ENCODE measurements at places on chromosomes 7 and 10. TPM values are rescaled to one million over a fixed set of nuclear protein-coding genes. Genes with fewer than 3 reads are reported as not detected.

COL26A1 gene
- polyA plus RNA-seq = 39.0 TPM

DPP6 gene
- polyA plus RNA-seq = 20.4 TPM

STEAP1B gene
- polyA plus RNA-seq = not detected

TFAM gene
- 26.5 TPM for polyA plus RNA-seq

ATG9B gene
- 1.2 TPM for polyA plus RNA-seq

TMEM184A gene
- 0.12 TPM for polyA plus RNA-seq

UBE3C gene
- polyA plus RNA-seq = 46.3 TPM

PLEKHS1 gene
- polyA plus RNA-seq = not detected

CYP3A4 gene
- not detected for polyA plus RNA-seq

FAM13C gene
- polyA plus RNA-seq = 89.3 TPM

RBP3 gene
- polyA plus RNA-seq = not detected

SKAP2 gene
- polyA plus RNA-seq = 3.7 TPM

DYNC1I1 gene
- polyA plus RNA-seq = 29.6 TPM

SNCG gene
- 4.1 TPM for polyA plus RNA-seq

RNF133 gene
- polyA plus RNA-seq = not detected

TMEM26 gene
- polyA plus RNA-seq = 0.24 TPM

SSC4D gene
- polyA plus RNA-seq = not detected

ZNF394 gene
- polyA plus RNA-seq = 9.5 TPM

CDK14 gene
- 25.1 TPM for polyA plus RNA-seq

FAM25G gene
- not detected for polyA plus RNA-seq

TMEM176A gene
- polyA plus RNA-seq = not detected

GATA3 gene
- not detected for polyA plus RNA-seq

ARHGEF5 gene
- not detected for polyA plus RNA-seq

FXYD4 gene
- not detected for polyA plus RNA-seq

CCDC146 gene
- 13.0 TPM for polyA plus RNA-seq

PAPOLB gene
- 0.10 TPM for polyA plus RNA-seq

WDR91 gene
- 17.6 TPM for polyA plus RNA-seq

GPER1 gene
- polyA plus RNA-seq = not detected

CAV2 gene
- polyA plus RNA-seq = 1.1 TPM

WNT2 gene
- not detected for polyA plus RNA-seq

CALY gene
- 3.7 TPM for polyA plus RNA-seq

MCM10 gene
- polyA plus RNA-seq = 0.70 TPM

TMEM236 gene
- polyA plus RNA-seq = 0.10 TPM

ADAMTS14 gene
- not detected for polyA plus RNA-seq

OR2A5 gene
- not detected for polyA plus RNA-seq

PWWP2B gene
- polyA plus RNA-seq = 10.7 TPM

HSPA12A gene
- 8.4 TPM for polyA plus RNA-seq

FAM180A gene
- not detected for polyA plus RNA-seq

TEX47 gene
- polyA plus RNA-seq = not detected

PPP1R17 gene
- polyA plus RNA-seq = 8.8 TPM

SCART1 gene
- polyA plus RNA-seq = 6.1 TPM

ACHE gene
- 12.2 TPM for polyA plus RNA-seq

ADRA2A gene
- 1.5 TPM for polyA plus RNA-seq

MMP21 gene
- not detected for polyA plus RNA-seq

ZNF365 gene
- 3.1 TPM for polyA plus RNA-seq

UBE2D1 gene
- 68.6 TPM for polyA plus RNA-seq

All from neural cell (in vitro differentiated cells).